ENCODE measurements at places on chromosomes 4 and X.

DNA sequence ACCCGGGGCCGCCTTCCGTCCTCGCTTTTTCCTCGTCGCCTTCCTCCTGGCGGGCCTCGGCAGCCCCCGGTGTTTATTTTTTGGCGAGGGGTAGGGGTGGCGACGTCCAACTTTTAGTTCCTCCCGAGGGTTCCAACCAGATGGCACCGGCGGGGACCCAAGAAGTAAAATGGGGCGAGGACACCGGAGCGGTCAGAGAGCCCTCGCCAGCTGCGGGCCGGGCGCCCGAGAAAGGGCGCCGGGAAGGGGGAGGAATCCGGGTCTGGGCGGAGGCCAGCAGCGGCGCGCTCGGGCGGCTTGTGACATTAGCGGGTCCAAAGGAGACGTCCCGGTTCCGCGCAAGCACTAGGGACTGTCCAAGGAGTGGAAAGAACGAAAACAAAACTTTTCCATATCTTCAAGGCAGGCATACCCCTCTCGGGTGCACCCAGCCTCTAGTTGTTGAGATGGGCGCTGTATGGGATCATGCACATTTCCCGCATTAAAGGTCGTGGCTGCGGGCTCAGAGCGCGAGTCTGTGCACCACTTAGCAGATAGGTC, 691 bp upstream of the USP46 start:
- H3K36me3 ChIP-seq: no peaks in the 10 kb centered on the region
- H3K27ac ChIP-seq: peak overlapping the region; percentile 96
- DNase-seq: peak; percentile 55
- peak overlapping the region; percentile 76 for H3K4me3 ChIP-seq

- no peaks in the 10 kb centered on the region for H3K27me3 ChIP-seq
- H3K4me1 ChIP-seq: no peaks in the 10 kb centered on the region
- H3K4me3 ChIP-seq: no peak overlapping the region
- no peak overlapping the region for H3K27ac ChIP-seq
- H3K36me3 ChIP-seq: no peaks in the 10 kb centered on the region
- DNase-seq: no peak
Observed at GRCh38 chr4:21307709-21308108, 607.5 kb downstream of the PACRGL start.

GRCh38 chr4:179595671-179596410, 2153.6 kb upstream of the AGA start:
- H3K27ac ChIP-seq: no peak overlapping the region
- H3K4me3 ChIP-seq: no peak overlapping the region
- H3K4me1 ChIP-seq: no peaks in the 10 kb centered on the region
- DNase-seq: no peak
- H3K27me3 ChIP-seq: no peaks in the 10 kb centered on the region
- H3K36me3 ChIP-seq: no peaks in the 10 kb centered on the region

- H3K4me3 ChIP-seq: no peak overlapping the region
- no peaks in the 10 kb centered on the region for H3K4me1 ChIP-seq
- DNase-seq: no peak
- H3K36me3 ChIP-seq: no peaks in the 10 kb centered on the region
- no peak overlapping the region for H3K27ac ChIP-seq
Observed at GRCh38 chr4:128162434-128162833, 101.3 kb downstream of the LARP1B start.

DNA sequence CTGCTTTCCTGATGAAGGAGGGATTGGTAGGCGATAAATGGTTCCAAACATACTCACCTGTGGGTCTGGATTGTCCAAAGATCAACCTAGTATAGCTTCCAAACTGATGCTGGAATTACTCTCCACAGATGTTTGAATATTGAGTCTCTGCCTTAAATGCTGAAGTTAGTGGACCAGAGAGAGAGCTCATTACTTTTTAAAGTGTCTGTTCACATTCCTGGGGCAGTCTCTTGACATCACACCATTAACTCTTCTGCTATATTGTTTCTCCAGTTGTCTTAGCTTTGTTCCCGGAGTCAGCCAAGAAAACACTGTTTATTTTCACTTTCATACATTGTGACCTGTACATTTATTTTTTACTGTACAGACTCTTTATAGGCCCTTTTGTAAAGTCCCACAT, 35.4 kb downstream of the ARHGEF38 start:
- H3K36me3 ChIP-seq: no peaks in the 10 kb centered on the region
- H3K27ac ChIP-seq: no peak overlapping the region
- no peaks in the 10 kb centered on the region for H3K27me3 ChIP-seq
- H3K4me3 ChIP-seq: no peak overlapping the region
- no peaks in the 10 kb centered on the region for H3K4me1 ChIP-seq

- DNase-seq: no peak
- no peak overlapping the region for H3K27ac ChIP-seq
- H3K4me3 ChIP-seq: no peak overlapping the region
- H3K36me3 ChIP-seq: no peaks in the 10 kb centered on the region
- H3K4me1 ChIP-seq: no peaks in the 10 kb centered on the region
Observed at GRCh38 chrX:10507876-10508275, 112.5 kb downstream of the MID1 start.

GRCh38 chrX:132236121-132236520, 16.9 kb upstream of the RAP2C start:
- no peaks in the 10 kb centered on the region for H3K36me3 ChIP-seq
- H3K4me3 ChIP-seq: no peak overlapping the region
- H3K27ac ChIP-seq: no peak overlapping the region
- no peak for DNase-seq

- H3K4me1 ChIP-seq: no peaks in the 10 kb centered on the region
- no peak overlapping the region for H3K4me3 ChIP-seq
- H3K27ac ChIP-seq: no peak overlapping the region
- H3K36me3 ChIP-seq: no peaks in the 10 kb centered on the region
Observed at GRCh38 chr4:114272226-114272625, 292.8 kb upstream of the ARSJ start.

DNA sequence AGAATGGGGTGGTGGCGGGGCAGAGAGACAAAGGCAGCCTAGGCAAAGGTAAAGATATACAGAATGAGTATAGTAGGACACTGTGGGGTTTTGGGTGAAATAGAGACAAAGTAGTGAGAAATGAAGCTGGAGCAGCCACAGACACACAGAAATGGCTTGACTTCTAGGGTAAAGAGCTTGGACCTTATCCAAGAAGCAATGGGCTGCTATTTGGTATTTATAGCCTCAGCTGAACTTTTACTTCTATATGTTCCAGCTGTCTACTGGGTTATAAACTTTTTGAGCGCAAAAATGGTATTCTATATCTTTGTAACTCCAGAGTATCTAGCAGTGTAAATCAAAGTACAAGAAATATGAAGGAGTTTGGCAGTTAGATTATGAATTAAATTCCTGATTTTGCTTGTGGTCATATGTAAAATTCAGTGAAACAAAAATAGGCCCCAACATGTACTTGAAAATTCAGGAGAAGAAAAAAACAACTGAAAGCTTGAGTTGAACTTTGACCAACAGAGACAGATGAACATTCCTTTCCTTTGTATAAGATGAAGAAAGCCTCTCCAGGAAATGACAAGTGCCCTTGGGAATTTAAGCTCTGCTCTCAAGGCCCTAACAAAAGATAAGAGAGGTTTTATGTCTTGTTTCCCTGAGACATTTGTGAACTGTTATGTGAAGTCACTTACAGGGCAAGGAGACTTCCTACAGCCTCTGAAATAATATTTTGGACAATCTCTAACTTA, 354.1 kb downstream of the CHIC1 start:
- no peak for DNase-seq
- H3K27ac ChIP-seq: no peak overlapping the region
- no peak overlapping the region for H3K4me3 ChIP-seq

- H3K4me3 ChIP-seq: no peak overlapping the region
- no peaks in the 10 kb centered on the region for H3K27me3 ChIP-seq
- no peak overlapping the region for H3K27ac ChIP-seq
Observed at GRCh38 chr4:147942729-147943128, 210.8 kb downstream of the ARHGAP10 start.

DNA sequence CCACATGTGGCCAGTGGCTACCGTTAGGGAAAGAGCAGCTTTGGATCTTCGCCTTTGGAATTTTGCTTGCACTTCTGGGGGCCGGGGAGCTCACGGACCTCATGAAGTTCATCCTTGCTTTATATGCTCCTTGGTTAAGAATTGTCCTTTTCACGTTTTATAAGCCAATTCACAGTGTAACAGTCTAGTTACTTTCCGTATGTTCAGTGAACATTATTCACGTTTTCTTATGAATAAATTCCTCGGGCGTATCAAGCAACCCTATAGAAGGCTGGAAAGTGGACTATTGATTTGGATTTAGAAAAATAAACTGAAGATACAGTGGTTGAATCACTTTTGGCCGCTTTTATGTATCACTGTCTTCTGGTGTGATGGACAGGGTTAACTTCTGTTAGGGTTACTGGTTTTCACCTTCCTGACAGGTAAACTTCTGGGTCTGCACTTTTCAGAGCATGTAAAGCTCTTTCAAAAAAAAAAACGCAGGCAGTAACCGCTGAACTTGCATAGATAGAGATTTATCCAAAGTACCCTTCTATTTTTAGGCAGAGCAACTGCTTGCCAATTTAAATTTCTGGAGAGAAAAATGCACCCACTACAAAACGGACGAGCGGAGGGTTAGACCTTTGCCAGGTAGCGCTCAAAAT, 569 bp upstream of the PDLIM5 start:
- H3K27me3 ChIP-seq: no peaks in the 10 kb centered on the region
- DNase-seq: no peak
- peak overlapping the region; percentile 94 for H3K4me3 ChIP-seq
- H3K4me1 ChIP-seq: no peaks in the 10 kb centered on the region
- peak overlapping the region; percentile 100 for H3K27ac ChIP-seq

DNA sequence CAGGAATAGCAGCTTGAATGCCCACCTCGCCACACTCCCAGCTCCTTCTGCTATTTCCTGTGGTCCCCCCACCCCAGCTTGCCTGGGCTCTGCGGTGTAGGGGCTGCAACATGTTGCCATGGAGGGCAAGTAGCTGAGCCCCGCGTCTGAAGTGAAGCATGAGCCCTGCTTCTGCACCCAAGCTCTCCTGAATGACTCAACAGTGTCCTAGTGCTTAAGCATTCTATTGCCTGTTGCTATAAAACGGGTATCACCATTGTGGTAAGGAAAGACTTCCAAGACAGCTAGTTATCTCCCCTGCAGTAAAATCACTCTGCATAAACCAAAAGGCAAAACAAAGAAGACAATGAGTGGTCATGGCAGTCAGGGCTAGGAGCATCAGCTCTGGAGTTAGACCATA, 31.4 kb upstream of the SPATA4 start:
- H3K36me3 ChIP-seq: no peaks in the 10 kb centered on the region
- no peak overlapping the region for H3K4me3 ChIP-seq
- H3K27ac ChIP-seq: no peak overlapping the region
- DNase-seq: no peak
- H3K4me1 ChIP-seq: no peaks in the 10 kb centered on the region

DNA sequence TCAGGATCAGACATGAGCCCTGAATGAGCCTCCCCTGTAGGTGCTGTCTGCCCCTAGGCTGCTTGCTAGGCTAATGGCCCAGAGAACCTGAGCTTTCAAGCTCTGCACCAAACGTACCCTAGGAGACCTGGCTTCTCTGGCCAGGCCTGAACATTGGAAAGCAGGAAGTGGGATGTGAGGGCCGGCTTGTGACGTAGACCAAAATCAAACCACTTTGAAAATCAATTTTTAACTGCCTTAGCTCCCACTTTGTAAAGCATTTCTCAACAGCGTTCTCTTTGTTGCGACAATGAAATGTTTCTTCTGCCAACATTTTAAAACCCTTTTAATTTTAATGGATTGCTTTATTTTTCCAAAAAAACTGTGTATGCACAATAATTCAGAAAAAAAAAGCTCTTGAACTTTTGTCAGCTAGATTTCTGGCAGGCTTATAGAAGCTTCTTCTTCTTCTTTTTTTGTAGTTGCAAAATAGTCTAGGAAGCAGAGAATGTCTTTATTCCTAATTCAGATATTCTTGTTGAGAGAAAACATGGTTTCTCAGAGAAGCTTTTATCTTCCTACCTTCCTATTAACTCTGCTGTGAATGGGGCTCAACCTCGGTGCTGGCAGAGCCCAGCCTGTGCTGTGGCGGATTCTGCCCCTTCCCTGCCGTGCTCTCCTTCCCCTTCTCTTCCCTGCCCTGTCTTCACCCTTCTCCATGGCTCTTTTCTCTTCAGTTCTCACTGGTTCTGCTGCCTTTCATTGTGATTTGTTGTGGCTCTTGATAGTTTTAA, 145.2 kb upstream of the SFRP2 start:
- no peaks in the 10 kb centered on the region for H3K36me3 ChIP-seq
- H3K4me3 ChIP-seq: no peak overlapping the region
- no peaks in the 10 kb centered on the region for H3K4me1 ChIP-seq
- peak overlapping the region; percentile 38 for H3K27ac ChIP-seq
- peak; percentile 43 for DNase-seq

GRCh38 chr4:41375561-41375960, 118.8 kb downstream of the UCHL1 start:
- no peaks in the 10 kb centered on the region for H3K27me3 ChIP-seq
- DNase-seq: no peak
- no peak overlapping the region for H3K4me3 ChIP-seq
- no peak overlapping the region for H3K27ac ChIP-seq

DNA sequence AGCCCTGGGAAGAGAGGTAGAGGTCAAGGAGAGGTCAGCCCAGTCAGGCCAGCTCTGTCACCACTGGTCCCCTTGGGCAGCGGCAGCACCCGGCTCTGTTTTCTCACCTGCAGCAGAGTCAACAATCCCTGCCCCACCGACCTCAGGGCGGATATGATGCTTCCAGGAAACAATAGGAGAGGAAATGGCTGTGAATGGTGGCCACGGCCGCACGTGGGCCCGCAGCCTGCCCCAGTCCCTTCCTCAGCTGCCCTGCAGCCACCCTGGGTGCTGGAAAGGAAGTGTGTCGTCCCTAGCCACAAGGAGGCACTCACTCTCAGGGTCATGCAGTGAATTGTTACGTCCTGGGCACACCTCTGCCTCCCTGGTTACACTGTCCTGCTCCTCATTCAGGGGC, 92.5 kb upstream of the ENPP6 start:
- H3K4me3 ChIP-seq: no peak overlapping the region
- no peaks in the 10 kb centered on the region for H3K36me3 ChIP-seq
- H3K27ac ChIP-seq: no peak overlapping the region
- H3K27me3 ChIP-seq: no peaks in the 10 kb centered on the region
- no peak for DNase-seq
- no peaks in the 10 kb centered on the region for H3K4me1 ChIP-seq

- no peak overlapping the region for H3K4me3 ChIP-seq
- no peaks in the 10 kb centered on the region for H3K4me1 ChIP-seq
- no peaks in the 10 kb centered on the region for H3K36me3 ChIP-seq
- H3K27me3 ChIP-seq: no peaks in the 10 kb centered on the region
Observed at GRCh38 chr4:110059556-110060191, 138.7 kb downstream of the ELOVL6 start.

DNA sequence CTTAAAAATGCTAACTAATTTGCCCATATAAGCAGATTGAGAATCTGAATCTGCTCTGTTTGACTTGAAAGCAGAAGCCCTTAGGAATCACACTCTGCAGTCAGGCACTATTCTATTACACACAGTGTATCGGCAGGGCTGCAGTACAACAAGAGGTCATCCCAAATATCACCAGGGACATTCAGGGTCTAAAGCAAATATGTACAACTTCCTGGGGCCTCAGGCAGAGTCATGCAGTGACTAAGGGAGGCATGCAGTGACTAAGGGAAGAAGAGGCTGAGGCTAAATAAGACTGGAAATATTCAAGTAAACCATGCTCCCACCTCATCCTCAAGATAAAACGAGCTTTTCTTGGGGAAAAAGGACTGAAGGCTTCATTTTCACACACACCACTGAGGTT, 20.9 kb downstream of the MAPK10 start:
- peak overlapping the region; percentile 75 for H3K27ac ChIP-seq

GRCh38 chrX:64204252-64204651, 1.3 kb downstream of the AMER1 start:
- peak overlapping the region; percentile 86 for H3K27ac ChIP-seq
- H3K4me1 ChIP-seq: no peaks in the 10 kb centered on the region
- H3K4me3 ChIP-seq: peak overlapping the region; percentile 52
- peak; percentile 18 for DNase-seq
- no peaks in the 10 kb centered on the region for H3K27me3 ChIP-seq

All from uterus (tissue), 4 donors.